ENCODE measurements at places on chromosomes 2 and 18.
A peak's percentile ranks its signal among the peaks of the same experiment; 100 is the strongest.

DNA sequence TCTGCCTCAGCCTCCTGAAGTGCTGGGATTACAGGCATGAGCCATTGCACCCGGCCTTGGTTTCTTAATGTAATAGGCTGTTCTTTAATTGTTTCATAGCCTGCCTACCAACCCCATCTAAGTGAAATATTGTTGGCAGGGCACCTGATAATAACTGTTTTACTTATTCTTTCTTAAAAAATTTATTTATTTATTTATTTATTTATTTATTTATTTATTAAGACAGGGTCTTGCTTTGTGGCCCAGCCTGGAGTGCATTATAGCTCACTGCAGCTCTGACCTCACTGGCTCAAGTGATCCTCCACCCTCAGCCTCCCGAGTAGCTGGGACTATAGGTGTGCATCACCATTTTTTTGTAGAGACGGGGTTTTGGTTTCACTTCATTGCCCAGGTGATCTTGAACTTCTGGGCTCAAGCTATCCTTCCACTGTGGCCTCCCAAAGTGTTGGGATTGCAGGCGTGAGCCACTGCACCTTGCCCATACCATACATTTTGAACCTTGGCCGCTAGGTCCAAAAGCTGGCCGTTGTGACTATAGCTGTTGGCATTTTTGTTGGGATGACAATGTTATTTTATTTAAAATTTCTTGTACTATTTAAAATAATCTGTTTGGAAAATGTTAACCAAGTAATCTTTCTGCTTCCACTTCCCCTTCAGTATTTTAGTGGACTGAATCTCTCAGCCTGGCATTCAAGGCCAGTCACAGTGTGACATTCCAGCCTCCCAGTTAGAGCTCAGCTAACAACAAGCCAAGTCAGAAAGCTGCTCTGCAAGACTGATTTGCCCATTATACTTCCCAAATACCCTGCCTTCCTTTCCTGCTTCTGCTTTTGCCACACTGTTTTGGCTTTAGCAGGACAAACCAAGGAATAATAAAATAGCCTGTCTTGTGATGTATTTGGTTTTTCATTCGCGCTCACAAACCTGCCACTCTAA lies 52.4 kb downstream of the BABAM2 start:
- no peak for DNase-seq

DNA sequence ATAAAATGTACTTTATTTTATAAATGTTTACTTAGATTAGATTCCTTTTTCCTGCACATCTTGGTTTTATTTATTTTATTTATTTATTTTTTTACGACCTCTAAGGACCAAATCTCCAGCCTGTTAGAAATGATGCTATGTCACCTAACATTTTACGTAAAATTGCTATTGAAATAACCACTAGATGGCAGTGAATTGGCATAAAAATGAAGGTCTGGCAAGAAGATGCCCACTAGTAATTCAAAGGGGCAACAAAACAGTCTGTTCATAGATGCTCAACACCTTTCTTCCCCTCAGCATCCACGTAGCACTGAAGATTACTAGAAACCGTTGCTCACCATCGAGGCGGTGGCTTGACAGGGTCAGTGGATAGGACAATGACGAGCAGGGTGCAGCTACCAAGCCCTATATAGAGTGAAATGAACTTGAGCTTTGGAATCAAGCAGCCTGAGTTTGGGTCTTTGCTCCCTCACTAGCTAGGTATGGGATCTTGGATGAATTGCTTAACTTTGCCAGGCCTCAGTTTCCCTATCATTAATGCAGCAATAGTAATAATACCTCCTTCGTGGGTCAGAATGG lies 128.7 kb upstream of the L3MBTL4 start:
- peak; percentile 49 for DNase-seq

- DNase-seq = no peak
Observed at GRCh38 chr2:204226305-204226880, 289.8 kb downstream of the ICOS start.

GRCh38 chr2:20650393-20650876 lies 463 bp downstream of the HS1BP3 start:
- DNase-seq = peak; percentile 36

GRCh38 chr2:166091439-166091838 lies 36.4 kb downstream of the SCN1A start:
- DNase-seq = no peak

GRCh38 chr2:168300460-168300859 lies 53.1 kb upstream of the STK39 start:
- DNase-seq = no peak

GRCh38 chr18:42196651-42197050 lies 241.6 kb downstream of the PIK3C3 start:
- DNase-seq = no peak

- no peak for DNase-seq
Observed at GRCh38 chr18:37346048-37346447, 219.6 kb downstream of the CELF4 start.

DNA sequence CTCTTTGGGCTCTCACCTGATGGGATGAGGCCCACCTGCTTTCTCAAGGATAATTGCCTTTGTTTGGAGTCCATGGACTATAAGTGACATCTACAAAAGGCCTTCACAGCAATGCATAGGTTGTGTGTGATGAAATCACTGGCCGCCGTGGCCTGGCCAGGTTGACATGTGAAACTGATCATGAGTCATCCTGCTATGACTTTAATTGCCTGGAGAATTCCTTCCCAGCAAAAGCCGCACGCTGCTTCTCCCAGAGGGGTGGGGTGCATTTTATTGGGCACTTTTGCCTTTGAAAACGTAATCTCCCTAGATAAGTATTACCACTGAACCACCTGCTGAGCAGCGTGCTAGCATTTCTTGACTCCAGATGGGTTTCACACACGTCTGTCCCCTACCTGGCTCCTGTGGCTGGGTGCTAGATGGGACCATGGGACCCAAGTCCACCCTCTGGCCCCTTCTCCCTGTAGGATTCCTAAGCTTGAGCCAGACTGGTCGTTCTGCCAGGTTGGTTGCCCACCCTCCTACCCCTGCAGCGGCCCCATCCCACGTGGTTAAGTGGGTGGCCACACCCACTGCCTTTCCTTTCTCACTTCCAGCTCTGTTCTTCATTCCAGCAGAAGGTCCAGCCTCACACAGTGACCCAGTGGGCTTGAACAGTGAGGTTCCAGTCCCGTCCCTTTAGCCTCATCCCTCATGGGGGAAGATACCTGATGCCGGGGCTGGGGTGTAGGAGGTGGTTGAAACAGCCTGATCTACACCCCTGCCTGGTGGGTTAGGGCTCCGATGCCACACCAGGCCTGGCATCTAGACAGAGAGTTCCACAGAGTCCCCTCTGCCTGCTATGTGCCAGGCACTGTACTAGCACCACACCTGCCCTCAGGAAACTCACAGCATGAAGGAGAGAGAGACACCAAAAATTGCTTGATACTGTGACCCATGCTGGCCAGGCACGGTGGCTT lies 89.6 kb downstream of the GBX2 start:
- DNase-seq = no peak

- DNase-seq = no peak
Observed at GRCh38 chr2:219022616-219023015, 18.7 kb downstream of the CFAP65 start.

GRCh38 chr2:237861875-237862527 lies 2.6 kb downstream of the RAMP1 start:
- no peak for DNase-seq

- no peak for DNase-seq
Observed at GRCh38 chr2:216680951-216681629, 14.3 kb downstream of the IGFBP5 start.

GRCh38 chr2:172972005-172972619 lies 103.5 kb upstream of the MAP3K20 start:
- peak; percentile 38 for DNase-seq

- DNase-seq = no peak
Observed at GRCh38 chr2:154549869-154550268, 148.6 kb upstream of the KCNJ3 start.

DNA sequence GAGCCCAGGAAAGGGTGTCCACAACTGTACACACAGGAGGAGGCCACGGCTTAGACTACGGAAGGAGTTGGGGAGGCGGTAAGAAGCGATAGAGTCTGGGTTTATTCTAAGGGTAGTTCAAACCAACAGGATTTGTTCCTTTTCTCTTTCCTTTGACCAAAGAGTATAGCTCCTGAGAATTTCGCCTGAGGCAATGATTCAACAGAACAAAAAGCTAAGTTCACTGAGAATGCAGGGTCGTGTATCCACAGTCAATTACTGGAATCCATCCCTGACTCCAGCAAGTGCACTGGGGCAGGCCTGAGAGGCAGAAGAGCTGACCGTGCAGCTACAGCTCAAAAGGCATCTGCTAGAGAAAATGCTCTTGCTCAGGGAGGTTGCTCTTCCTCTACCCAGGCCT lies 140.9 kb downstream of the TFCP2L1 start:
- DNase-seq = no peak

- DNase-seq = peak; percentile 27
Observed at GRCh38 chr2:168801961-168802858, at the start of gene NOSTRIN. TSS of gene NOSTRIN (plus strand) at chr2:168802637. CDS start at chr2:168802647, 10 bp downstream.

DNA sequence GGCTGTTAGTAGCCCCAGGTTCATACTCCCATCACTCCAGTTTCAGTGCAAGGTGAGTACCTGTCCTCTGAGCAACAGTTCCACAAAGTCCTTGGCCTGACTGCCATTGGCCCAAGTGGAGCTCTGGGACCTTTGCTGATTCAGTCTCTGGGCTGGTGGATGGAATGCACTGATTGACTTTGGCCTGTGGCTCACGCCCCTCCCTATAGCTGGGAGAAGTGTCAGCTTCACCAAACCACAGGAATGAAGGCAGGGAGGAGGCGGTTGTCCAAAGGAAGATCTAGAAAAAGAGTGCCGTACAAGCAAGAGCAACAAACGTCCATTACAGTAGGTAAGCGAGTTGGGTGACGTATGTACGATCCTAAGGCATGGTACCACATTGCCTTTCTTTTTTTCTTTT lies 34.0 kb downstream of the QPCT start:
- peak; percentile 77 for DNase-seq

GRCh38 chr2:133123904-133124303 lies 444.4 kb downstream of the NCKAP5 start:
- DNase-seq = no peak

DNA sequence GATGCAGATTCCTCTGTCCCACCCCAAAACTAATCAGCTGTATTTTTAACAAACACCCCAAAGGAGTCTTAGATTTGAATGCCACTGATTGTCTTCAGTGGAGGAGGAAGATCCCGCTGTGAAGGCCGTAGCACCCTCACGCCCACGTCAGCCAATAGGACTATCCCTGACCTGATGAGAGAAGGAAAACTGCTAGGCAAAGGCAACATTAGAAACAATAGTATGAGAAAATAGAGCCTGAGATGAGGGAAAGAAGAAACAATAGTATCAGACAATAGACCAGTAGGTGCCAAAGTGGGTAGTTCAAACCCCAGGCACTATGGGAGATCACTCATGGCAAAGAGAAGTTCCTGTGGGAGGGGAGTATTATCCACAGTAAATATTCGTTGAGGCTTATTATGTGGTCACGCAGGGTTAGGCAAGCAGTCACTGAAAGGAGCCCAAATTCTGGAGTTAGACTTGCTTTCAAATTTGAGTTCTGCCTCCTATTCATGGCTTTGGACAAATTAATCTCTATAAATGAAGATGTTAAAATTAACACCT lies 2.8 kb downstream of the PCBP1 start:
- DNase-seq = no peak

DNA sequence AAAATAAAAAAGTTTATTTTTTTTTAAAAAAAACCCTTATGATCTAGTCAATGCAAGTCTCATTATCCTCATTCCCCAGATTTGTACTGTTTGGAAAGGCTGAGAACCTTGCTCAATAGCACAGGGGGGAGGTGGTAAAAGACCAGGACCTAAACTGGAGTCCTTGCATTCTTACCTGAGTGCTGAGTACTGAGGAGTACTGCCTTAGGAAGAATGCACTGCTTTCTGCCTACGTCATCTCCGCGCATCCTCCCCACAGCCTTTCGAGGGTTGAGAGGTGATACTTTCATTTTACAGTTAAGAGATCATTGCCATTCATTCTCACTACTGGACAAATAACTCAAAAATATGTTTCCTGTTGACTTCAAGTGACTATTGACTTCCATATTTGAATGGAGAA lies 73.8 kb downstream of the MAP3K20 start:
- no peak for DNase-seq

- no peak for DNase-seq
Observed at GRCh38 chr2:206096876-206097275, 10.9 kb upstream of the INO80D start.

- DNase-seq = peak; percentile 31
Observed at GRCh38 chr2:38935568-38936172, 46.0 kb downstream of the ARHGEF33 start.

DNA sequence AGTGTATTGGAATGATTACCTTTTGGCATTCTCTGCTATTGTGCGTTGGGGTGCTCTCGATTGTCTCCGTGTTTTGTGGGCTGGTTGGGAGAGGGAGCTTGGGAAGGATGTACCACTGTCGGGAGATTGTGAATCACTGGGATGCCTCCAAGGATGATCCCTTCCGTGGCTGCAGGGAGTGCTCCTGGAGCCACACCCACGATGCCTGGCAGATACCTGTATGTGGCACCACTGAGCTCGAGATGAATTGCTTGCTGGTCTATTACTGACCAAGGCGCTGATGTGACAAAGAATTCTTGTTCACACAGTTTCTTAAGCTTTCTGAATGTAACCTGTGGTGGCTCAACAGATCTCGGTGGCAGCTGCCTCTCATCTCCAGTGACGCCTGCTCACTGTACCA lies 159.7 kb upstream of the LHCGR start:
- DNase-seq = no peak

DNA sequence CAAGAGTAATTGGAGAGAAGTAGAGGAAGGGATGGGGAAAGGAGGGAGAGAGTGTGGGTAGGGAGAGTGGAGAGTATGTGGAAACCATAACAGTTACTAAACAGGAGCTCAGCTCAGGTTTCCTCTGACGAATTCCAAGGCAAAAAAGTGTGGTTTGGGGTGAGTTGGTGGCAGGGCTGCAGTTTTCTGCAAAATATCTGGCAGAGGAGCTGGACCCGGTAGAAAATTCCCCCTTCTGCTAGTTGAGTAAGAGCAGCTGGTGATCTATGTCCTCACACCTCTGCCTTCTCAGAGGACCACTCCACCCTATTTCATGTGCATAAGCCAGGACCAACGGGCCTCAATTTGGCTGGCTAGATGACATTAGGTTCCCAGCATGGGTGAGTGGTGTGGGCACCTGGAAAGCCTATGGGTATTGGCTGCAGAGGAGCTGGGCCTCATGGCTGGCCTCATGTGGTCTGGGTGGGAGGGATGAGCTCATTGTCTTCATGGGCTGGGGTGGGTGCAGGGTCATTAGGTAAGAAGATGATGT lies 13.2 kb downstream of the NRP2 start:
- DNase-seq = peak; percentile 82

DNA sequence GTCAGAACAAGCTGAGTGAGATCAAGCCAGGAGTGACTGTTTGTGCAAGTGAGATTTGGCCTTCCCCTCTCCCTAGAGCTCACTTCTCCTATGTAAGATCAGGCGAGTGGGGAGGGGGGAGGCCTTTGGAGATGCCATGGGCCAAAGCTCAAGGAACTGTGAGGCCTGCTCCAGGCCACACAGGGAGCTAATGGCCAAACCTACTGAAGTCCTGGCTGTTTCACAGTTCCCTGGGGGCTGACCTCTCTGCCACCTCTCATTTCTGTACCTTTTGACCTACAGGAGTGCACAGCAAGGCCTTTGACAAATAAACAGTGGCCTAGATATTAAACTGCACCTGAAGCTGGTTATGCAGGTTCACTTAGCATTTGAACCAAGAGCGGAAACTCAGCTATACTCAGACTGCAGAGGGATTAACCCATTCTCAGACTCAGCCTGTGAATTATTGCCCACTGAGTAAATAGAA lies 235.0 kb upstream of the NT5C1B start:
- no peak for DNase-seq

- DNase-seq = no peak
Observed at GRCh38 chr2:203062126-203062525, 47.5 kb downstream of the NBEAL1 start.

GRCh38 chr2:51120754-51121280 lies 88.9 kb upstream of the NRXN1 start:
- no peak for DNase-seq
